ENCODE measurements at places on chromosomes 5 and 9.

- H3K27me3 ChIP-seq = no peaks in the 10 kb centered on the region
- DNase-seq = no peak
- H3K36me3 ChIP-seq = no peaks in the 10 kb centered on the region
- H3K27ac ChIP-seq = no peak overlapping the region
- no peaks in the 10 kb centered on the region for H3K4me1 ChIP-seq
- no peak overlapping the region for H3K4me3 ChIP-seq
Measured at GRCh38 chr5:132665574-132666080, 7.7 kb downstream of the IL13 start.

DNA sequence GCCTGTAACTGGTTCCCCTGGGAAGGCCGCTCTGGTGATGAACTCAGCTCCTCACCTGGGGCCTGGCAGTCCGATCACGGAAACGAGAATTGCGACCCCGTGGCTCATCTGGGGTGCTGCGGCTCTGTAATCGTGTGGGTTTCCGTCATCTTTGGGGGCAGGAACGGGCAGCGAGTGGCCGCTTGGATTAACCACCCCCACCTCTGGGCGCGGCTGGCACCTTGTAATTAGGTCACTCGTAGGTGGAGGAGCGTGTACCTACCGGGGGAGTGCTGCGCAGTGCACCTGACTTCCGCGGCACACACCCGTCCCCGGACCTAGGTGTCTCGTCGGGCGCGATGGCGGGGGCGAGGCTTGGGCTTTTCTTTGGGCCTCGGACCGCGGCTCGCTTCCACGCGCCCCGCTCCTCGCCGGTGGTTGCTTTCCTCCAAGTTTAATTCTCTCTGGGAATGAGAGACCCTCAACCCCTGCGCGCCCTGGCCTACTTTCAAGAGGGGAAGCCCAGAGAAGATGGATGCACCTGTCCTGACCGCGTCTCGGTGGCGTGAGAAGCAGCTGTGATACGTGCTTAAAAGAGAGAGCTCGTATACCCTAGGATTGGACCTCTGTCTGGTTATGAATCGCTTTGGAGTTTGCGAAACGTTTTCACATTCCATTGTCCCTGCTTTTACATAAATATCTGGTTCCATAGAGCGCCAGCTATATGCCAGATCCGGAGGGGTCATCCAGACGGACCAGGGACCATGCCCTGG is 744 bp upstream of the PPP2CA start:
- H3K27me3 ChIP-seq = no peaks in the 10 kb centered on the region
- peak overlapping the region; percentile 49 for H3K27ac ChIP-seq
- H3K4me1 ChIP-seq = peaks cover 2% of the 10 kb centered on the region
- H3K4me3 ChIP-seq = peak overlapping the region; percentile 97
- H3K36me3 ChIP-seq = peaks cover 29% of the 10 kb centered on the region
- DNase-seq = no peak

- no peaks in the 10 kb centered on the region for H3K27me3 ChIP-seq
- H3K4me3 ChIP-seq = no peak overlapping the region
- peaks cover 2% of the 10 kb centered on the region for H3K4me1 ChIP-seq
- peak; percentile 31 for DNase-seq
- no peak overlapping the region for H3K27ac ChIP-seq
Measured at GRCh38 chr5:12217039-12217438, 312.8 kb upstream of the CTNND2 start.

GRCh38 chr9:134992755-134993124 is 75.0 kb upstream of the FCN1 start:
- no peak overlapping the region for H3K4me3 ChIP-seq
- no peaks in the 10 kb centered on the region for H3K27me3 ChIP-seq
- H3K36me3 ChIP-seq = no peaks in the 10 kb centered on the region

DNA sequence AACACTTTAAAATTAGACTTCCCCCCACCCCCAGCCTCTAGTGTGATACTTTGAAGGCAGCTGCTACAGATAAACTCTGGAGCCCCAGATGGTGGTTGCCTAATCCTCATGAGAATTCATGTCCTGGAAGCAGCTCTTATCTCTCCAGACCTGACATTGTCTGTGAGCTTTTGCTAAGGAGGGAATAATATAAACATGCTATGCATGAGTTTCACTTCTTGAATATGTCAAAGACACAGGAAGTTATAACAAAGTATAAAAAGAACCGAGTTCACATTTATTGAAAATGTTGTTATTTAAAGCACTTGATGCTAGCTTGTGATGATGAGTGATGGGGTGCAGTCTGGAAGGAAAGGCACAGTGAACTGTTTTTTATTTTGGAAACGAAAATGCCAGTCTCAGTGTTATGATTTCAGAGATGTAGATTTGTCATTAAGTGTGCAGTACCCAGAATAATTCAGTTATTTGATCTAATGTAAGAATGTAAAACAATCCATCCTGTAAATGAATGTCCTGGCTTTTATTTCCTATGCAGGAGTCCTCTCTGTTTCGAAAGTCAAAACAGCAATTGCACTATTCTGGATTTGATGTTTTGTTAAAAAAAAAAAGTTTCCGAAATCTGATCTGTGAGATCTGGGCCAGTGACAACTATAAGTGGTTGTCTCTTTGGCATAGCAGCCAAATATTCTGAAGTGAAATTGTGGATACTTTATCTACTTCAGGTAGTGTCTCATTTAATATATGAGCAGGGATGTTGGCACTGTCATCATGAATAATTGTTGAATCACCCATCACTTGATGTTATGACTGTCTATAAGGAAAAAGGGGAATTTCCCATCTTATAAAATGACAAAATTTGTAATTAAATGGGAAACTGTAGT is 77.0 kb downstream of the ZCCHC7 start:
- H3K36me3 ChIP-seq = no peaks in the 10 kb centered on the region
- no peaks in the 10 kb centered on the region for H3K27me3 ChIP-seq
- no peak overlapping the region for H3K27ac ChIP-seq
- H3K4me3 ChIP-seq = no peak overlapping the region
- peaks cover 9% of the 10 kb centered on the region for H3K4me1 ChIP-seq
- no peak for DNase-seq

GRCh38 chr5:9947225-9947714 is 302.4 kb downstream of the ATPSCKMT start:
- H3K4me3 ChIP-seq = no peak overlapping the region
- H3K27me3 ChIP-seq = no peaks in the 10 kb centered on the region
- 0 out of 2 replicates have a peak, but pooled peaks cover 2% of the 10 kb centered on the region for H3K4me1 ChIP-seq
- no peaks in the 10 kb centered on the region for H3K36me3 ChIP-seq

DNA sequence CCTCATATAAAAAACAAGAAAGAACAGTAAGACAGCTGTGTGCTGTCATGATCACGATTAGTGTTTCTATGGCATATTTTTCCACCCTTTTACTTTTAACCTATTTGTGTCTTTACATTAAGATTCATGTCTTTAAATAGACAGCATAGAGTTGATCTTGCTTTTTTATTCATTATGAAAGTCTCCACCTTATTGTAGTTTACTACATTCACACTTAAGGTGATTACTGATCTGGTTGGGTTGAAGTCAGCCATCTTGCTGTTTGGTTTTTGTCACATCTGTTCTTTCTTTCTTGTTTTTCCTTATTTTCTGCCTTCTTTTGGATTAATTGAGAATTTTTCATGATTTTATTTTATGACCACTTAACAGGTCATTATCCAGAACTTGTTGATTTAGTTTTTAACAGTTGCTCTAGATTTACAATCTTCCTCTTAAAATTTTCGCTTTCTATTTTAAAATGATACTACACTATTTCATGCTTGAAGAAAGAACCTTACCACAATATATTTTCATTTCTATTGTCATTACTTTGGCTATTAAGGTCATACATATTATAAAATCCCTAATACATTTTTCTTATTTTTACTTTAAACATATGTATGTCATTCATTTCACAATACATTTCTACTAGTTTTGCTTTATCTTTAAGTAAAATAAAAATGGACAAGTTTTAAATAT is 292.5 kb downstream of the SH3GL2 start:
- DNase-seq = no peak
- no peaks in the 10 kb centered on the region for H3K27me3 ChIP-seq
- H3K4me1 ChIP-seq = no peaks in the 10 kb centered on the region
- H3K36me3 ChIP-seq = peaks cover 4% of the 10 kb centered on the region
- no peak overlapping the region for H3K4me3 ChIP-seq

- no peak overlapping the region for H3K27ac ChIP-seq
- H3K4me1 ChIP-seq = no peaks in the 10 kb centered on the region
- H3K4me3 ChIP-seq = no peak overlapping the region
- no peaks in the 10 kb centered on the region for H3K27me3 ChIP-seq
- no peak for DNase-seq
- no peaks in the 10 kb centered on the region for H3K36me3 ChIP-seq
Measured at GRCh38 chr9:113630386-113631136, 167.0 kb downstream of the RGS3 start.
